Left renal pelvis (tissue), 4 donors: ENCODE measurements at places on chromosomes 2 and 18. TPM values are rescaled to one million over a fixed set of nuclear protein-coding genes. Genes with fewer than 3 reads are reported as not detected.

Gene CCDC102B
- 4.1 TPM for polyA plus RNA-seq

Gene AQP12A
- polyA plus RNA-seq, result not detected

Gene DCDC2C
- polyA plus RNA-seq, result 1.3 TPM

Gene TXNDC9
- polyA plus RNA-seq, result 36.0 TPM

Gene TMEM163
- 1.2 TPM for polyA plus RNA-seq

Gene RIT2
- 0.20 TPM for polyA plus RNA-seq

DNA sequence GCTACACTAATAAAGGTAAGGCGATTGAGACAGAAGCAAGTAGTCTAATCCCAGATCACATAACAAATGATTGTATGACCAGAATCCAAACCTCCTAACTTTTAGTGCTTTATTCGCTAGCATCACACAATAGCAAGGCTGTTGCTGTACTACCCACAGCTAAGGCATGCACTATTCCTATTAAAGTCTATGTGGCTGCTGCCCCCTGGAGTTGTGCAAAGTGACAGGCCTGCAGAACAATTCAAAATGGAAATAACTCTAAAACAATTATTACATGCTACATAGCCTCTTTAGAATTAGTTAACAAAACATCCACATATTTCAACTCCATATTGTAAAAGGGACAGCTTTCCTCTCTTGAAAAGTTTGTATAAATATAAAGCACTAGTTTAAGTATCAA is 6.0 kb downstream of the ERBB4 start:
- DNase-seq, result no peak

DNA sequence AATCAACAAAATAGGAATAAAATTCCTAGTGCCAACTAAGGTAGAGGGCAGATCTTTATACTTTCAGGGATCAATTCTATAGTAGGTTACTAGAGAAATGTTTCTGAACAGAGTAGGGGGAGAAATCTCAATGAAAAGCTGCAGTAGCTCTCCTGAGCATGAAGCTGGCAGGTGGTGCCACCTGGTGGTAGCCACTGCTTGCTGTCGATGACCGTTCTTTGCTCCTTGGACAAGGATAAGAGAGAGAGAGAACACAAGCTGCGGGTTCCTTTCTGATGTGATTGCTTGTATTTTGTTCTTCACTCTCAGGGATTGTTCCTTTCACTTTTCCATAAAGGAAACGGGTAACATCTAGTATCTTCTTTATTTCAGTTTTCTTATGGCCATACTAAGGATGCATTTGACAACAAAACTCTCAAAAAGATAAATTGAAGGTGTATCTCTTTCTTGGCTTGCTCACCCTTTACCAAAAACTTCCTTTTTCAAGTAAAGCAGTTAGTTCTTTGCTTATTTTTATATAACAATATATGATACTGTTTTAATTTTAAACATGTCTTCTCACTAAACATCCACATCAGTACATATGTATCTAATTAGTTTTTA is 18.6 kb upstream of the MRPL19 start:
- peak; percentile 56 for DNase-seq

- DNase-seq, result no peak
Observed at GRCh38 chr2:222039821-222040220, 259.0 kb downstream of the PAX3 start.

- no peak for DNase-seq
Observed at GRCh38 chr2:1945819-1946218, 201.5 kb upstream of the PXDN start.

GRCh38 chr2:162221064-162221463 is 22.2 kb downstream of the FAP start:
- DNase-seq, result no peak

DNA sequence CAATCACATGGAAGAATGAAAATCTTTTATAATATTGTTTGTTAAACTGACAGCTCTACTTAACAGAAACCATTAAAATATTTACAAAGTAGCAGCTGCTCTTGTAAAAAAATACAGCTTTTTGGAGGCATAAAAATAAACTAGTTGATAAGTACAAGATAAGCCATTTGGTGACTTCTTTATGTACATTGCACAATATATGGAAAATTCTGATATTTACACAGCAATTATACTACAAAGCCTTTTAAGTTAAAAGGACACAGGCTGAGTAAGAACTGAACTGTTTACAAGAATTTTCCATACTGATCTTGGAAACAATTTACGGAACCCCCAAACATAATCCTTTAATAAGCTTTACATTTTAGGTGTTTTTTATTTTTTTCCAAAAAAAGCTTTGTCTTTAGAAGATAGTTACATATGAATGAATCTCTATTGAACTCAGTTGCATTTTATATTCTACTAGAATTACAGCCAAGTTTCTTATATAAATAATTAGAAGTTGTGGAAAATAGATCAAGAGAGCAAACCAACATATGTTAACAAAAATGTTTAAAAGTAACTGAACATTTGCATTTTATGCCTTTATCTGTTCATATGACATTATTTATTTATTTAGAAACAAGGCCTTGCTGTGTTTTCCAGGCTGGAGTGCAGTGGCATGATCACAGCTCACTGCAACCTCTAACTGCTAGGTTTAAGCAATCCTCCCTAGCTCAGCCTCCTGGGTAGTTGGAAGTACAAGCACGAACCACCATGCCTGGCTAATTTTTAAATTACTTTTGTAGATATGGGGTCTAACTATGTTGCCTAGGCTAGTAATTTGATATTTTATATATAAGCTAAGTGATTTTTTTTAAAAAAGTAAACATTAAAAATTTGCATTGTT is 142.5 kb downstream of the OTX1 start:
- DNase-seq, result no peak

DNA sequence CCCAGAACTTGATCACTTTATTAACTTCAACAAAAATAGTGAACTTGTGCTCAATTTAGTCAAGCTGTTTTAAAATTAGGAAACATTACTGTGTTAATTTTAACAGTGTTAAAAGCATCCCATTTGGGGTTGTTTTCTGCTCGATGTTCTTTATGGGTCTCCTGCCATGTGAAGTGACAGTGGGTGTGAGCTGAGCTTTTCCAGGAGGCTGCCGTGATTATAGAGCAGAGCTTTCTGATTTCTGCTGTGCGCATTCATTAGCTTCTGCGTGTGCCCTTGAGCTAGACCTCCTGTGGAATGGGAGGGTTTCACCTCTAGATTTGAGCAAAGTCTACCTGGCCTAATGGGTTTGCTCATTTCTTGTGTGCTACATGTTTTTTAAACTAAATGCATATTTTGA is 121.5 kb downstream of the WDSUB1 start:
- DNase-seq, result no peak

GRCh38 chr18:28823506-28824182 is 646.7 kb upstream of the CDH2 start:
- no peak for DNase-seq

DNA sequence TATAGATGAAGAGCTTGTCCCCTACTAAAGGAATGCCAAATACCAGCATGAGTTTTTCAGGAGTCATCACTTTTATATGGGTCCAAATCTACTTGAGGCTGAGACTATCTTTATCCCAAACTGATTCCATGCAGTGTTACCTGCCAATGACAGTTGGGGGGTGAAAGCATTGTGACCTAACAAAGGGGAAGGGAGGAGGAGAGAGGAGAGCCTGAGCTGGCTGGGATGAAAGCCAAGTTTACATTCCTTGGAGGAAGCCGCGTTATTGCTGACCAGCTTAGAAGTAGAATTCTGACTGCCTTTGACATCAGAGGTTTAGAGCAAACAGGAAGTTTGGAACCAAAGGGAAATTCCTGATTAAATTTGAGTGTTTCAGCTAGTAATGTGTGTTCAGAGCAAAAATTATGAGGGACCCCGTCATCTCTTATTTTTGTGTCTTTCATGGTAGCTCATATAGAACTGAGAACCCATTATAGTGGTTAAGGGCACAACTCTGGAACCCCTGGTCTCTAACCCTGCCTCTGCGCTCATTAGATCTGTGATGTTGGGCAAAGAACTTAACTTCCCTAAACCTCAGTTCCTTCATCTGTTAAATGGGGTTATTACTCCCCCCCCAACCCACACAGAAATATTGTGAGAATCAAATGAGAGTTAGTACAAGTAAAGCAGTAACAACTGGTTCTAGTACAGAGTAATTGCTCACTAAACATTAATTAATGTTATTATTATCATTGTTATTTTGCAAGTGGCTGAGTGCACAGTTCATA is 199.3 kb upstream of the EPAS1 start:
- peak; percentile 84 for DNase-seq

DNA sequence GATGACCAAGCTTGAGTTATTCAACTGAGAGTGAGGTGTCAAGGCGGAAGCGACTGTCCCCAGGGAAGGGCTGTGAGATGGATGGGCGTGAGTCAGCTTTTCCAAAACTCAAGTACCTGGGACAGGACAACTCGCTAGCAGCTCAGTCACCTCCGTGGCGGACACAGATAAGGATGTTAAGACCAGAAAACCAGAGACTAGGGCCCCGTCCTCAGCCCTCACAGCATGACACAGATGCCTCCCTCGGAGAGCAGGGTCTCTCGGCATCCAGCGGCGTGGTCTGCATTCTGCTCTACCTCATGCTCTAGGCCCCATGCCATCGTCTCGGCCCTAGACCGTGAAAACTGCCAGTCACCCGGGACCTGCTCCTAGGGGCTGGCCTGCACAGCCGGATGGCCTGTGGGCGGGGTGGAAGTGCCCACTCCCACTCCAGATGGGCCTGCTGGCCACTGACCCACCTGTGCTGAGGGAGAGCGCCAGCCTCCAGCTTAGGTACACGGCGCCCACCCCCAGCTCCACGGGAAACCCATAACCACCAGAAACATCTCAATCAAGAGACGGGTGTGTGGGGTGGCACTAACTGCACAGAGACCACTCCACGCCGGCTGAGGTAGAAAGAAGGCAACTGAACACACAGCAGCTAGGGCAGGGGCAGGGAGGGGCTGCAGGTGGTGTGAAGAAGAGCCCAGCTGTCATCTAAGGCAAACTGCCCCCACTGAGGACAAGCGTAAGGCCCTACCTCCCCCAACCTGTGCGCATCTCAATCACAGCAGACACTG is 39.8 kb downstream of the ANO7 start:
- no peak for DNase-seq

DNA sequence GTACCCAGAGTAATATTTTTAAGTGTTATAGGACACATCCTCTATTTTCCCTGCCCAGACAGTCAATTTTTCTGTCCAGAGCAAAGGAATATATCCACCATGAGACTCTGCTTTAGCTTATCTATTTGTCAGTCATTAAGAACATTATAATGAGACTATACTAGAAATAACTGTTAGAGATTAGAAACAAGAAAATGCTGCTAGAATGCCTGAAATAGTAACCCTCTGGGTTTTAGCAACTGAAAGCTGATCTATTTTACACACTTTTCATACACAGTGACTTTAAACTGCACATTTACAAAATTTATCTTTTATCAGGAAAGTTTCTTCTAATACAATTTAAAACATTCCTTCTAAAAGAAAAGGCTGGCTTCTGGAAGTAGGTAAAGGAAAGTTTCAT is 39.6 kb downstream of the MBD2 start:
- no peak for DNase-seq

DNA sequence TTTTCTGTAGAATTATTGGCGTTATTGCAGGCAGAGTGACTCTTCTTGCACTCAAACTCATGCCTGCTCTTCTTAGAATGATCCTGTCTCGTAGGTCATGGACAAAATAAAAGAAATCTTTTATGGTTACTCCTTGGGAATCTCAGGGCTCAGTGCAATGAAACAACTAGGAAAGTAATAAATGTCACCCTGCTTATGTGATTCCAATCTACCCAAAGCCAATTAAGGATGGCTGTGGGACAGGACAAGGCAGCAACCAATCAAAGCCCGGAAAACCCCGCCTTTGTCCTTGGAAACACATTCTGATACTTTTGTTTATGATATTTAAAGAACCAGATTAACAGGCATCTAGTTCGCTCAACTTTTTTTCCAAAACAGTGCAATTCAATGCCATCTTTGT is 53.0 kb downstream of the GRB14 start:
- DNase-seq, result no peak

- no peak for DNase-seq
Observed at GRCh38 chr18:23723121-23723520, 33.9 kb downstream of the LAMA3 start.

- DNase-seq, result no peak
Observed at GRCh38 chr2:59032499-59032898, 791.4 kb upstream of the FANCL start.

GRCh38 chr18:68839701-68840100 is 41.8 kb downstream of the CCDC102B start:
- no peak for DNase-seq

DNA sequence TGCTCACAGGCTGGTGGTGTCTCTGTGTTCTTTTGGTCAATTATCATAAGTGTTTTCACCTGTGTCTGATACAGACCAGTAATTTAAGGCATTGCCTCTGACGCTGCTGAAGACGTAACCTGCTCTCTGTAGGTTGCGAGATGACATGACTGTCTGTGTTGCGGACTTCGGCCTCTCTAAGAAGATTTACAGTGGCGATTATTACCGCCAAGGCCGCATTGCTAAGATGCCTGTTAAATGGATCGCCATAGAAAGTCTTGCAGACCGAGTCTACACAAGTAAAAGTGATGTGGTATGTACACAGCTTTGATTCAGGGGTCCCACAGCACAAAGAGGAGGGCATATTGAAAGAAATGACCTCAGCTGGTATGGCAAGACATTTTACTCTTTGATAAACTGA is 33.8 kb upstream of the TMEM87B start:
- DNase-seq, result no peak

DNA sequence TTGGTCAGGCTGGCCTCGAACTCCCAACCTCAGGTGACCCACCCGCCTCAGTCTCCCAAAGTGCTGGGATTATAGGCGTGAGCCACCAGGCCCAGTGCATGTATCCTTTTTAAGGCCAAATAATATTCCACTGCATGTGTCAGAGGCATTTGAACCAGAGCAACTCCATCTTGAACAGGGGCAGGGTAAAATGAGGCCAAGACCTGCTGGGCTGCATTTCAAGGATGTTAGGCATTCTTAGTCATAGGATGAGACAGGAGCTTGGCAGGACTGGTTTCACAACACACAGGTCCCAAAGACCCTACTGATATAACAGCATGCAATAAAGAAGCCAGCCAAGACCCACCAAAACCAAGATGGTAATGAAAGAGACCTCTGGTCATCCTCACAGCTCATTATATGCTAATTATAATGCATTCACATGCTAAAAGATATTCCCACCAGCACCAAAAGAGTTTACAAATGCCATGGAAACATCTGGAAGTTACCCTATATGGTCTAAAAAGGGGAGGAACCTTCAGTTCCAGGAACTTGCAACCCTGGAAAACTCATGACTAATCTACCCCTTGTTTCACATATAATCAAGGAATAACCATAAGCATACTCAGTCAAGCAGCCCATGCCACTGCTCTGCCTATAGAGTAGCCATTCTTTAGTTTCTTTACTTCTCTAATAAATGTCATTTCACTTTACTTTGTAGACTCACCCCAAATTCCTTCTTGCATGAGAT is 204.6 kb downstream of the RAB3GAP1 start:
- no peak for DNase-seq
